ENCODE measurements at places on chromosomes 13 and 19.
A peak's percentile ranks its signal among the peaks of the same experiment; 100 is the strongest.

DNA sequence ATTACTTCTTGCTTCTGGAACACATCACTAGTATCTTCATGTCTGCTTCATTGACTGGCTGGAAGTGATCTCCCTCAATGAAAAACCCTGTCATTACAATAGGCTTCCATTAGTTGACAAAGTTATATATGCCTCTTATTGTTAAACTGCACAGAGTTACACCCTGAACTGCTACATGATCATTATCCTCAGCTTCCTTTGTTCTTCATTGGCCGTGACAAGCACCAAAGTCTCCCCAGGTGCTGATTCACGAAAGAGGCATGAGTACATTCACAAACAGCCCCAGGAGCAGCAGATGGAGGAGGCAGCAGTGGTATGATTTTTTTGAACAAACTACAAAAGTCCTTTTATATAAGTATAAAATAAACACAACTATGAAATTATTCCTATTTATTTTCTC is 51.4 kb downstream of the VWA8 start:
- no peak for DNase-seq

GRCh38 chr13:34672631-34673030 is 269.4 kb upstream of the NBEA start:
- DNase-seq: no peak

GRCh38 chr19:2602391-2603181 is 99.9 kb downstream of the GNG7 start:
- peak; percentile 97 for DNase-seq

GRCh38 chr19:48807590-48808308 is 3.1 kb downstream of the BCAT2 start:
- DNase-seq: no peak

DNA sequence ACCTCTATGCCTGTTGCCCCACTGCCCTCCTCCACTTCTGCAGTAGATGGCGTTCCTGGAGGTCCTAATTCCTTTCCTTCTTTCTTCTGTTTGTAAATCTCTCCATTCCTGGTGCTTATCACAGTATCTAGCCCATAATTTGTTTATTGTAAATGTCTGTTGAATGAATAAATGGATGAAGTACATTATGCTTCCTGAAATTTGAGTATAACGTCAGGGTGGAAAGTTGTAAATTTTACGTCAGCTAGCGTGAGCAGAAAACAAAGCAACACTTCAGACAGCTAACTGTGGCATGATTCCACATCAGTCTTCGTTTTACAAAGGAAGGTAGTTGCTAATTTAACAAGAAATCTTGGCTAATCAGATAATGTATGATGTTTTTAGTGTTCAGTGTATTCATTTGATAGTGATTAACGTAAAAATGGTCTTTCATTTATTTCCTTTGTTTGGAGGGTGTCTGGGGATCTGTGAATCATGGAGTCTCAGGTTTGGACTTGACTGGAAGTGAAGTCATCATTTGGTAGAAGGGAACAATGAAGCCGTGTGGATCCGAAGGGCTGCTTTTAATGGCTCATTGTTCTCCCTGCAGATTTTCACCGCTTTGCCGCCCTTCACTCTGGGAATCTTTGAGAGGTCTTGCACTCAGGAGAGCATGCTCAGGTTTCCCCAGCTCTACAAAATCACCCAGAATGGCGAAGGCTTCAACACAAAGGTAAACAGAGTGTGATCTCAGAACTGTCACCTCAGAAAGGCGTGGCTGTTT is 215.1 kb downstream of the SHISA2 start:
- DNase-seq: no peak

GRCh38 chr13:44815623-44816022 is 173.6 kb downstream of the NUFIP1 start:
- no peak for DNase-seq

DNA sequence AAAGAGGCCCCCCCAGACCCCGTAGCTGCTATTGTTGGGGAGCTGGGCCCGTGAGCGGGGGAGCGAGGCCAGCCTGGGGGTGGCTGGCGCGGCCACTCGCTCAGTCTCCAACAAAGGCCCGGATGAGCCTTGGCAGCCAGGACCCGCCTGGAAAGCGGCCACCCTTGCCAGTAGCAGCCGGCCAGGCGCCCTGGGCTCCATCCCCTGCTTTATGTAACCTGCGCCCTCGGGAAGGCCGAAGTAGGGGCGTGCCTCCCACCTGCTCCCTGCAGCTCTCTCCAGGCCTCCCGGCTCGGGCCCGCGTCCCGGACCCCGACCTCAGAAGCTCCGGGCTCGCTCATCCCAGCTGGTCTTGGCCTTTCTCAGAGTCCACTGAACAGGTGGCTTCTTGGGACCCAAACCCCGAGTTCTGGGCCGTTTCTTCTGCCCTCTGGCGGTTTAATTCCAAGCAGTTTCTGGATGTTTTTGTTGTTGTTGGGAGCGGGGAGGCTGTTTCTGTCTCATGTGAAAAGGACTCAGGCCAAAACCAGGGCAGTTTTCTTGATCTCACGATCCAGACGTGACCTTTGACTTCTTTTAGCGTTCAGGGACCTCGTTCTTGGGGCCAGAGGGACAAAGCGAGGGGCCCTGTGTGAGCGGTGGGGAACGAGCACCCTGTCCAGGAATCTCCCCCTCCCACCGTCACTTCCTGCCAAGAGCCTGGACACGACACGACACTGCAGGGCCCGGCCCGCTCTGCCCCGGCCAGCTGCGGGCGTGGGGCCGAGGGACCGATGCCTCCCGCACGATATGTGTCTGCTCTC is 1.2 kb downstream of the CDC34 start:
- DNase-seq: peak; percentile 90

DNA sequence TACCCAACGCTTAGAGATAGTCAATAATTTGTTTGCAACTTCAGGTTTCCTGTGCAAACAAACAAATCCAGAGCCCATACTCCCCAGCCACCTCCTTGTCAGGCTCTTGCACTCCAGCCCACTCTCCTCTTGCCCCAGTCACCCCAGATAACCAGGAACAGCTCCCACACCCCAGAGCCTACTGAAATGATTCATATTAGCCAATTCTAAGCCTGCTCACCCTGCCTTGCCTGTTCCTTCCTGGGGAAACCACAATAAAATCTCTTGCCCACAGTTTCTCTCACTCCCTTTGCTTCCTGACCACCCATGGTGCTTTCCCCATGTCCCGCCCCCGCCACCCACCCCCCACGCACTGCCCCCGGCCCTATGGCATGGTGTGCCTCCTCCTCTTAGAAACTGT is 3.8 kb upstream of the ACTL9 start:
- no peak for DNase-seq

DNA sequence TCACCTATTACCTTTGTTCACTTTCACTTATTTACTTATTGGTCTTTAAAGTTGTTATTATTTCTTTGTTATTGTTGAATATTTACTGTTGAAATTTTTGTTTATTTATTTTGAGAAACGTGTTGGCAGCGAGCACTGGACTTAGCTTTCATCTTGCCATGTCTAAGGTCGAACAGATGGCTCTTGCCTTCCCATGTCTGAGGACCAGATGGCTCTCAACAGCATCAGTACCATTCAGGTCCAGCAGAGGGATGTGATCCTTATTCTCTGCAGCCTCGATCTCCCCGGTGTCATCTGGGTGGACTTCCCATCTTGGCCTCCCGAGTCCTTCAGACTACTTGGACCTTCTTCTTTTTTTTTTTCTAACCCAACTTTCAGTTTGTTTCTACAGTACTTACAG is 1437.6 kb downstream of the UQCRFS1 start:
- DNase-seq: no peak

GRCh38 chr19:15663247-15663646 is 9.6 kb upstream of the CYP4F12 start:
- no peak for DNase-seq

- no peak for DNase-seq
Observed at GRCh38 chr13:67299751-67300150, 69.6 kb upstream of the PCDH9 start.

GRCh38 chr19:36182612-36183244 is 30.5 kb upstream of the COX7A1 start:
- DNase-seq: no peak

DNA sequence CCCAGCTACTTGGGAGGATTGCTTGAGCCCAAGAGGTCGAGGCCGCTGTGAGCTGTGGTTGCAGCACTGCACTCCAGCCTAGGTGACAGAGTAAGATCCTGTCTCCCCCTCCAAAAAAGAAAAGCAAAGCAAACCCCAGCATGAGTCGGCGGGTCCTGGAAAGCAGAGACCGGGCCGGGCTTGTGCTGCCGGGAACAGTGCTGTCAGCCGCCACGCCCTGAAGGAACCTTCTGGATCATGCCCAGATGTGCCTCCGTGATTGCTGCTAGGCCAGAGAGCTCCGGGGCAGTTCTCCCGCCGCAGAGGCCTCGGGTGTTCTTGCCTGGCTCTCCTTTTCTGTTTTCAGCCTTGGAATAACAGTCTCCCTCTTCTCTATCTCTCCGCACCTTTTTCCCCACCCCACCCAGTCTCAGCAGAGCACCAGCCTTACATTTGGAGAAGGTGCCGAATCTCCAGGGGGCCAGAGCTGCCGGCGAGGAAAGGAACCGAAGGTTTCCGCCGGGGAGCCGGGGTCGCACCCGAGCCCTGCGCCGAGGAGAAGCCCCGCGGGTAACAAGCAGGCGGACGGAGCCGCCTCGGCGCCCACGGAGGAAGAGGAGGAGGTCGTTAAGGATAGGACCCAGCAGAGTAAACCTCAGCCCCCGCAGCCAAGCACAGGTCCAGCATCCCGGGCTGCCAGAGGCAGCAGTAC is 181.9 kb downstream of the STK24 start:
- no peak for DNase-seq

DNA sequence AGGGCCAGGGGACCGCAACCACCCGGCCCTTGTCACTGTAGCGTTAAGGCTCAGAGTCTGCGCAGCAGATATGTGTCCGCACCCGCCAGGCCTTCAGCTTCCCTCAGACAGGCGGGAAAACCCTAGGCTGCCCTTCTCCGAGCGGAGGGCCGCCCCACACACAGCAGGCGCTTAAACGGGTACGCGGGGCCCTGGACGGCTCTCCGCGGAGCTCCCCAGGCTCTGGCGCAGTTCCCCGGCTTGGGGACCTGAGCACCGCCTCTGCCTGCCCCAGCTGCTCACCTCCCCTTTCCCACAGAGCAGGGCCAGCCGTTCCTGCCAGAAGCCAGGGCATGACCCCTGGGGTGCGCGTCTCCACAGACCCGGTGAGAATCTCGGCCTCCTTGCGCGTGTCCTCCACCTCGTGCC is 593 bp downstream of the ZNF135 start:
- no peak for DNase-seq

- DNase-seq: no peak
Observed at GRCh38 chr13:37195621-37196020, 90.2 kb upstream of the CSNK1A1L start.

DNA sequence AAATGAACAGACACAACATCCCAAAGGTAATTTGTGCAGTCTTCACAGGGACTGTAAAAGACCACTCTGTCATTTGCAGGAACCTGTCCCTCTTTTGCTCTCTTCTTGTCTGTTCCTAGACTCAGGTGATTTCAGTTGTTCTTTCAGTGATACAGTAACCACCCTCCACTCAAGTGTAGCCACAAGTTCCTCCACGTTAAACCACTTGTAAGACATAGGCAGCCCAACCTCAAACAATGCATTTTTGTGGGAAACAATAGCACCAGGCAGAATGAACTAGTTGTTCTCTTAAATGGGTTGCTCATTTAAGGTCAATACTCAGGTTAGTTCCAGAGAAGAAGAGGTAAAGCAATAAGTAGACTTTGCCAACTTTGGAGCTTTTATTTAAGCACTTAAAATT is 359.4 kb downstream of the MZT1 start:
- DNase-seq: no peak

- DNase-seq: no peak
Observed at GRCh38 chr13:113141601-113141970, 16.9 kb upstream of the PROZ start.

GRCh38 chr13:99381766-99382165 is 74.6 kb upstream of the GPR183 start:
- no peak for DNase-seq

DNA sequence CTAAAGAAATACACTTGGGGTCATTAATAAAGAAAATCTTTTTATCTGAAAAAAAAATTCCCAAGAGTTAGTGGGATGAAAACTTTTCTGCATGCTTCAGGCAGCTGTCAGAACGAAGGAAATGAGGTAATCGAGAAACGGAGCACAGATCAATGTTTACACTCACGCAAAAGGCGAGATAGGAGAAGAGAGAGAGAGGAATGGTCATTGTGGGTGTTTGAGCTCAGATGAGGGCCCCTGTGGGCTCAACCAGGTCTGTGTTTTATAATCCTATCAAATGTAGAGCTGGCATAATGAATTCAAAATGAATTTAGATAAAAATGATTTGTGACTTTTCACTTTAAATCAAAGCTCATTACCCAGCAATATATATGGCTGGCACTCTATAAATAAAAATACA is 6.3 kb upstream of the RXFP2 start:
- DNase-seq: no peak

- DNase-seq: no peak
Observed at GRCh38 chr13:78160793-78161192, 242.2 kb upstream of the EDNRB start.

DNA sequence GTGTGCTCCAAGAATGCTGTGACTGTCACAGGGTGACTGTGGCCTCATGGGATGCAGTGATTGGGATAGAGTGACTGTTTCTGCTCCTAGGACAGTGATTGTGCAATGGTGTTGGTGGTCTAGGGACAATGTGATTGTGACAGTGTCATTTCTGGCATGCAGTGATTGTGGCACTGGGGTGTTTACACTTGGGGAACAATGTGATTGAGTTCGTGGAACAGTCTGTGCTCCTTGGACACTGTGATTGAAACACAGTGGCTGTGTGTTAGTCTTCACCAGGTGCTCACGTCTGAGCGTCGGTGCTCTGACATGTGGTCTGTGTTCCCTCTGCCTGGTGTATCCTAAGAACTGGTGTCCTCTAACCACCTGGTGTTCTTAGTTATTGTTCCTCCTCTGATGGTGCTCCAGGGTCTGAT is 1.7 kb downstream of the PDE4A start:
- DNase-seq: no peak

DNA sequence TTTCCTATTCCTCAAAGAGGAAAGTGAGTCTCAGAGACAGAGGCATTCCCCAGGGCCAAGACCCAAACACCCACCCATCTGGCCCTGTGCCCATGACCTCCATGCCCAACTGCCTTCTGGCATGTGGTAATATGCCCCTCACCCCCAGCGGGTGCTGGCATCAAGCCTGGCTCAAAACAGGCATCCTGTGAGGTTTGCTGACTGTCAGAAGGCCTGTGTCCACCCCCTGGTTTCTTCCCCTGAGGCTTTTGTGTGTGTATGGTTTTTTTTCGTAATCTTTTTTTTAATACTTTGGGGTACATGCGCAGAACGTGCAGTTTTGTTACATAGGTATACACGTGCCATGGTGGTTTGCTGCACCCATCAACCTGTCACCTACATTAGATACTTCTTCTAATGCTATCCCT is 7.6 kb upstream of the KANK2 start:
- no peak for DNase-seq

Measured in chondrocyte (in vitro differentiated cells).